ENCODE measurements at places on chromosomes 16 and 17.

DNA sequence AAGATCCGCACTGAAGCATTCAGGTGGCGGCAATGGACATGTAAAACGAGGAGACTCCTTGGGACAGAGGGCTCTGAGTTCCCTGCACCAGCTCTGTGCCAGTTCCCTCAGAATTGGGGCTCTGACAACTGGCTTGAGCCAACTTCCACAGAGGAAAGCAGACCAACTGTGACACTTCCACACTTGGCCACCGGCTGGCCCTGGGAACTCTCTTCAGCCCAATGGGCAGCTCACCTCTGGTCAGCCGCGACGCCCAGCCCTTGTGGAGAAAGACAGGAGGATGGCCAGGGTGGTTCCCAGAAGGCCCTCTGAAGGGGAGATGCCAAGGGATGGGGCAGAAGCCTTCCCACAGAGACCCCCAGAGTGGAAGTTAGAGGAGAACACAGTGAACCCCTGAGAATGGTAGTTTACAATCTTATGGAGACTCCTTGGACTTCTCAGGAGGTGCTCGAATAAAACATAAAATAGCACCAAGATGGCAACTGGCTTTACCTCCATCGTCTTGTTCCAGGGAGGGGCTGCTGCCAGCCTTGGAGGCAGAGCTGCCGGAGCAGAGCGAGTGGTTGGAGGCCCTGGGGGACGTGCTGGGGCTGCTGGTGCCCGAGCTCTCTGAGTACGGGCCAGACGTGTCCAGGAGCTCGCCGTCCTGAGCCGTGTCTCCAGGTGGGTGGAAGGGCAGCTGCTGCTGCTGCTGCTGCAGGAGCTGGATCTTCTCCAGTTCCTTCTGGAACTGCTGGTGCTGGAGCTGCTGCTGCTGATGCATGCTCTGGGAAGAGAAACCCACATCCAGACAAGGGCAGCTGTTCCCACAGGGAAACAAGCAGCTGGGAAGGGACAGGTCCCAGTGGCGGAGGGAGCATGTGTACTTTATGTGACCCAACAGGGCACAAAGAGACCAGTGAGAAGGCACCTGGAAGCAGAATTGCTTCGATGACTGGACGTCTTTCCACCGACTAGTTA is 35.0 kb upstream of the ICAM2 start:
- no peak for DNase-seq

GRCh38 chr17:65518256-65518655 is 43.2 kb downstream of the AXIN2 start:
- no peak for DNase-seq

GRCh38 chr17:1179818-1180742 is at the start of gene ABR:
Gene ABR, minus strand, starts transcription at chr17:1179981. Its CDS starts 254 bp downstream, at chr17:1179727.
- DNase-seq: peak; percentile 87

GRCh38 chr16:14056970-14057369 is 14.1 kb upstream of the MRTFB start:
- DNase-seq: no peak

GRCh38 chr17:20267459-20267842 is 199.9 kb downstream of the LGALS9B start:
- DNase-seq: no peak

DNA sequence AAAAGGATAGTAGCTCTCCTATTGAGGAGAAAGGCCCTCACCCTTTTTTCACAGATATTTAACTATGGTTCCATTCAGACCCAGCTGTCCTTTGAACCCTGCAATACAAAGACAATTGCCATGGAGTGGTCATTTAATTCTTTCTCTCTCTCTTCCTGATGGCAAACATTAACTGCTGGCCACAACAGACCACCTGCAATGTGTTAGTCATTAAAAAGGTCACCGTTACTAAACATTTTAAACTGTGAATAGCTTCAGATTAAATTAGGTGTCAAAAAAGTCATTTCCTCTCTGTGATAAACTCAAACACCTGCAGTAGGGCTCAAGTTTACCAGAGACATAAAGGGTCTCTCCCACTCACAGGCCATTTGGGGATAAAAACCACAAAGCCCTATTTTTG is 697.2 kb downstream of the TOX3 start:
- DNase-seq: no peak

GRCh38 chr17:27456681-27457359 is 572 bp downstream of the KSR1 start:
- DNase-seq: peak; percentile 41

- no peak for DNase-seq
These were observed 30.2 kb upstream of the FAAP100 start for GRCh38 chr17:81582341-81582740.

DNA sequence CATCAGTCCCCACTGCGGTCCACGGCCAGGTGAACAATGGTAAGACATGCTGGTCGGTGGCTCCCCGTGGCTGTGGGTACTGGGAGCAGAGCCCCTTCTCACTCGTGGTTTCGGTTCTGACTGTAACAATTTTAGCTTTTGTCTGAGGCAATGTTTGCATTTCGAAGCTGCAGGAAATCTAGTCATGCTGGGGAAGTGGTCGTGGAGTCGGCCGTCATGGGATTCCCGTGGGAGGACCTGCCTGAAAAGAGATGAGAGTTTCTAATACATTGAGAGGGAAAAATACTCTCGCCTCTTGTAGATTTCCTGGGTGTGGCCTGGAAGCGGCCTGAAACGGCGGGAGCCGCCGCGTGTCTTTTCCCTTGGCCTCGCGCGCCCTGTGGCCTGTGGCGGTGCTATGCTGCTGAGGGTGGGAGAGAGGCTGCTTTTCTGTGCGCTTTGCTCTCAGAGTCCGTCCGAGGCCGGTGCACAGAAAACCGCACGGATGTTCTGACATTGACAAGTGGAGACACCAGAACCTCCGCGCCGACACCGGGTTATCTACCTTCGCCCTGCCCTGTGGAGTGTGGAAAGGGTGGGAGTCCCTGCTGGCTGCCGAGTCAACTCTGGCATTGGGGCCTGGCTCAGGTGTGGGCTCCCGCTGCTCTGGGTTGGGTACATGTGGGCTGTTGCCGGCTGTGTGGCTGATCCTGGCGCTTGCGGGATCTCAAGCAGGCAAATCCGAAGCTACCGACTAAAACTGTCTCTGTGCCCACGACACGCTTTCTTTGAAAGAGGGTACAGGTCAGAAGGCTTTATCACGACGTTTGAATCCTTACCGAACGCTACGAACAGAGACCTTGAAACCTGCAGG is 60.8 kb downstream of the WDR45B start:
- DNase-seq: no peak

GRCh38 chr16:63806794-63807506 is 1314.9 kb downstream of the CDH11 start:
- no peak for DNase-seq

DNA sequence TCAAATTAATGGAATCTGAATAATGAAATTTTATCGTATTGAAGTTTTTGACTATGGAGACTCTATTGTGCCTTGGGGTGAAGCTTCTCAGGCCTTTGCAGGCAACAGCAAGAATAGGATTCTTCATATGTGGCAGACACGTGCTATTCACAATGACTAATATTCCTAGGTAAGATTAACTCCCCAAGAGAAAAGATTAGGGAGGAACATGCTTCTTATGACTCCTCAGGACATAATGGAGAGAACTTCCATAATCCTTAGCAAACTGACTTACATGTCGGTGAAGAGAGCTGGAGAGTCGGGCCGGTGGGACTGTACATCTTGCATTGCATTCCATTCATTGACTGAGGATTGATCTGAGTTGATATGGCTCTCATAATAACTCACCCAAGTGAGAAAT is 48.9 kb upstream of the CORO6 start:
- DNase-seq: no peak

DNA sequence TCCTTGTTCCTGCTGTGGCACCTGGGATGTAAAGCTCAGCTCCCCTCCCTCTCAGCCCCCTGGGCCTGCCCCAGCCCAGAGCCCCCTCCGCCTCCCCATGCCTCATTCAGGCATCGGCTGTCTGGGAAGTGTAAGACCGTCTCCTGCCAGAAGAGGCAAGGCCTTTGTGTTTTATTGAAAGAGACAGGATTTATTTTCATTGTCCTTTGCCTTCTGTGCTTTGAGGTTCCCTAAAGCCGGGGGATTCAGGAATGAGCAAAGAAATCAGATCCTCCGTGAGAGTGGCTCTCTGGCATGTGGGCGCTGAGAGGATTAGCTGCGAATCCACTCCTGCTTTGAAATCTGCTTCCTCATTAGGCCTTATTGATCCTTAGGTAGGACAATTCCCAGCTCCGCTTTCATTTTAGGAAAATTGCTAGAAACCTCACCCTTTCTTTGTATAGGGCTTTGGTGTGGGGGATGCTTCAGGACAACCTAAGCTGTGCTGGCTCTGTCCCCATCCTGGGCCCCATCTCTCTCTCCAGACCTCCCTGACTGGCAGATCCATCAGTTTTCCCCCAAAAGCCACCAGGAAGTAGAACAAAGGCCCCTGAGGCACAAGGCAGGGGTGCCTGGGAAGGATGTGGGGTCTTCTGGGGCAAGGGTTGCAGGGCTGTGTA is 211.5 kb upstream of the TNRC6C start:
- DNase-seq: no peak

DNA sequence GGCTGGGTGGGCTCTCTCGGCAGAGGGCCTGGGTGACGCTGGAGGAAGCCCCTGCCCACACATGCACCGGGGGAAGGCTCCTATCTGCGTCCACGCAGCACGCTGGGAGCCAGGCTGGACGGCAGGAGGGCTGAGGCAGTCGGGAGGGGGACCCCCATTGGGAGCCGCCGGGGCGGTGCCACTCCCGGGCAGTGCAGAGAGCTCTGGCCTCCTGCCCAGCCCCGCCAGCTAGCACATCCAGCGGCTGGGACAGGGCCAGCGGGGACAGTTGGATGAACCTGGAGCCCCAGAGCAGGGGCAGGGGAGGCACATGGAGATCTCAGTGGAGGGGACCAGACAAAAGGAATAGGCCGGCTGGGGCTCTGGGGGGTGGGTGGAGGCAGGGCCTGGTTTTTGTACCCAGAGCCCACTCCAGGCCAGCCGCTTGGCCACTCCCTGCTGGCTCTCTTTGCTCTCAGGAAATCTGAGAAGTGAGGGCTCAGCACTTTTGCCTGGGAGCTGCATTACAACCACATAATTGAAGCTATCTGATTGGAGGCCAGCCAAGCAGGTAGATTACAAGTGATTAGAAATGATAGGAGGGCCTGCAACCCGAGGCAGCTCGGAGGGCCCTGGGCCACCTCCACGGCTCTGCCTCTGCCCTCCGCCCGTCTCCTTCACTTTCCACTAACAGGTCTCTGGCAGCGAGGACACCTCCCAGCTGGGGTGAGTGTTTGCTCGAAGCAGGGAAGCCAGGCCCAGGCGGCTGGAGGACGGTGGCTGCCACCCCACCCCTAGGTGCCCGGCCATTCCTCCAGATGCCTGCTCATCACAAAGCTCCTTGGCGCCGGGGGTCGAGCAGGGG is 40.1 kb downstream of the ENGASE start:
- DNase-seq: no peak

- DNase-seq: no peak
These were observed 15.3 kb upstream of the ALDH3A1 start for GRCh38 chr17:19763416-19763815.

GRCh38 chr17:21288571-21289017 is 4.1 kb downstream of the MAP2K3 start:
- DNase-seq: peak; percentile 58

DNA sequence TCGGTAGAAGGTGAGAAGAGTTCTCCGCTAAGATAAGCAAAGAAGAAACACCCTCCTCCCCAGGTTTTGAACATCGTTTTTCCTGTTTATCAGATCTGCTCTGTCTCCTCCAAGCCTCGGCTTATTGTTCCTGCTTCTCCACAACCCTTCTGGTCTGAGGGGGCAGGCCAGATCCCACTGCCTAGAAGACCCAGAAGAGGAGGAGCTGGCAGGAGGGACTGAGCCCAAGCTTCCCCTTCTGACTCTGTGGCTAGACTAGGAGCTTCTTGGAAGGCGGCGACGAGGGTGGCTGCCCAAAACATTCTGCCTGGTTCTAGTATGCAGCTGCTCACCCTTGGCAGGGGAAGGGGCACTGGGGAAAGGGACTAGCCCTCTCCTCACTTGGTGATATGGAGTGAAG is 5.2 kb upstream of the HOXB5 start:
- no peak for DNase-seq

DNA sequence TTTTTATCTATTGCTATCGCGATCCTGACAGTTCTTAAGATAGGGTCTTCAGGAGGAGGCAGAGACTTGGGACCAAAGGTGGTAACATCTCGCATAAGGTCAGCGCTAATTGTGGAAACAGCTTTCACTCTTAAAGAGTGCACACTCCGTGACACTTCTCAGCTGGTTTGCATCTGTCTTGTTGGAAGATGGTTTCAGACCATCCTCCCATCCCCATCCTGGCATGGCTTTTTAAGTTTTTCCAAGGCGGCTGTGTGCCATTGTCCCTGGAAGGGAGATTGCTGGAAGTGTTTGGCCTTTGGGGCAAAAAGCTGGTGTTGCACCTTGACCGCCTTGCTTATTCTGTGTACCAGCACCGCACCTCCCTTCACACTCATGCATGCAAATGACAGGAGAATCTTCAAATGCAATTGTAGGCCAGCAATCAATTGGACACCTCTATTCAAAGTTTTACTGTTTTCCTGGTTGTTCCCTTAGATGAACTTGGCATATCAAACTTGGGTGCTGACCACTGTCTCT is 1.5 kb downstream of the SOCS7 start:
- no peak for DNase-seq

DNA sequence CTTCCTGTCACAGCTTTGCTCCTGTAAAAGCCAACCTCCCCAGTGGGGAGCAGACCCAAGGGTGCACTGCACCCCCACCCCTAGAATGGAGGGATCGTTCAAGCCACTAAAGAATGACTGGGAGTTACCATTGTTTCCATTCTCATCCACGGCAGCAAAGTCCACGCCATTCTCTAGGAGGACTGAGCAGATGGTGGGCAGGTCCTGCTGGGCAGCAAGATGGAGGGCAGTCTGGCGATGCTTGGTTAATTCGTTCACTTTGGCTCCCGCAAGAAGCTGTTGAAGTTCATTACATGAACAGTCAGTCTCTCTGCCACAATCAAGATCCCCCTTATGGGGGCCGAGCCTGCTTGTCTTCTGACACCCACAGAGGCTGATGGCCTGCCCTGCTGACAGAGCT is 30.8 kb downstream of the CYB5D2 start:
- DNase-seq: no peak

- DNase-seq: no peak
These were observed 212.9 kb upstream of the FOXF1 start for GRCh38 chr16:86297391-86297790.

DNA sequence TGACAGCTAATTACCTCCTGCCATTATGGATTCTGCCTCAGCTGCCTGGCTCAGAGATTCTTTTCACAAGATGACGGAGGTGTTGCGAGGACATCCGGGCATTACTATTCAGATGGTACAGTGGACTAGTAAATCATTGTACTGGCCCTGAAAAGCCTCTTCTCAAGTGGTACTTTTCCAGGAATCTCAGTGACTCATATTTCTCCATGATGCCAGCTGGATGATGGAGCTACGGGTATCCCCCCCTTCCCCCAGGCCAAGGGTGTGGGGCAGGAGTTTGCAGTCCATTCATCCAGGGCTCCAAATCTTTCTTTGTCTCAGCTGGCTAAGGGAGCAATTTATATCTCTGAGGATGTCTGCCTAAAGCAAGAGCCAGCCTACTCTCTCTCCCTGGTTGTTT is 107.7 kb upstream of the GPR139 start:
- DNase-seq: no peak
